Ecto neural progenitor cell (in vitro differentiated cells): ENCODE measurements at places on chromosomes 7 and 10.

- no peak for DNase-seq
Measured at GRCh38 chr10:129047600-129047999, 419.4 kb upstream of the MGMT start.

DNA sequence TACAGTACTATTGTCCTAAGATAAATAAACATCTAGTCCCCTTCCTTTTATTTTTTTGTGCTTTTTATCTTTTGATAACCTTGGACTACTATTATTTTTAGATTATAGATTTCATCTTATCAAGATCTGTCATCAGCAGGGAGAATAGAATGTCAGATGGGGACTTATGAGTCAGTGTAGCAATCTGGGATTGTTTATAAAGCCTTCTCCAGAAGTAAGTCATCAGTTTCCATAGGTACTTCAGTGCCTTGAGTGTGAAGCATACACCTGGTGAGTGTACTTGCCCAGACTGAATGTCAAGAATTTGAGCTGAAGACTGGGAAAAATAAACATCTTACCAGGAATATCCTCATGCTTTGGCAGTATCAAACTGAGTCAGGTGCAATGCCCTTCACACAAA, 2.1 kb downstream of the CASD1 start:
- DNase-seq = no peak

GRCh38 chr7:17626235-17626634, 314.1 kb downstream of the SNX13 start:
- DNase-seq = no peak

DNA sequence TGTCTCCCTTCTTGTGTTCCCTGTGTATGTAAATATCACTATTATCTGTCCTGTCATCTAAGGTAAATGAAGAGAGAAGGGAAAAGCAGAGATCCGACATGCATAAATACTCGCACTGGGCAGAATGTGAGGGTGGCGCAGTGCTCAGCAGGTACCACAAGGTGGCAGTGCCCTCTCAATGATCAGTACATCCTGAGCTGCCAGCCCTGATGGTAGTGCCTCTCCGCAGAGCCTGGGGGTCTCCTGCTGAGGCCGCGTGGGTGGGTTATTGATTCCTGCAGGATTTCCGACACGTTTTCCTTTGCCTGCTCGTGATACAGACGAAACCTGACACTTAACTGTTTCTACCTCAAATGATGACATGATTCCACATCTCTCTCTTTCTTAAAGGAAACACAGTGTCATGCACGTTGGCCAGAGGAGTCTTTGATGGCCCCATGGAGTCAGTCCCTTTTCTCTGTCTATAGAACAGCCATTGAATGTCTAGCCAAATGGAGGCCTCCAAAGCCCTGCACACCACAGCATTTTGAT, 19.8 kb downstream of the RGR start:
- DNase-seq = peak; percentile 81

DNA sequence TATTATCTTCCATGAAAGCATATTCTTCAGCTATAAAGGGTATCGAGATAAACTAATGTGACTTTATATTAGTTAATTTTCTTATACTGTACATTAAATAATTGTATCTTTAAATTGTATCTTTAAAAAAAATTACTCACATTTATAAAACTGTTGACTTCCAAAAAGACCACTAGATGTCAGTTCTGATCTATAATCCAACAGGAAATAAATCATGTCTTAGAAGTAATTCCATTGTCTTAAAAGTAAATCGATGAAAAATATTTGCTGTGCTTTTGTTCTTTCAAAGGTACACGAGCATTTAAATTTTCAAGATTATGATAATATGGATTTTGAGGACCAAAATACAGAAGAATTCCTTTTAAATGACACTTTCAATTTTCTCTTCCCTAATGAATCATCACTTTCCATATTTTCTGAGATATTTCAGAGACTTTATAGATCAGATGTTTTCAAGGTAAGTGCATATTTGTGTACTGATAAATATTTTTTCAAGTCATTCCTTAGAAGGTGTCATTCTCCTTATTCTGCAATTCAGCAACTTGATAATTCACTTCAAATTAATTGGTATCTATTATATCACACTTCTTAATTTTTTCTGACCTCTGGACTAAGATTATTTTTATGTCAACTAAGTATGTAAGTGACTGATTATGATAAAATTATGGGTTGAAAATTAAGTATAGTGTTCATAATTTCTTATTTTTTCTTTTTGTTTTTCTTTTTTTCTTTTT, 138.5 kb downstream of the CPED1 start:
- DNase-seq = no peak

- no peak for DNase-seq
Measured at GRCh38 chr7:153496257-153496656, 555.9 kb upstream of the DPP6 start.

DNA sequence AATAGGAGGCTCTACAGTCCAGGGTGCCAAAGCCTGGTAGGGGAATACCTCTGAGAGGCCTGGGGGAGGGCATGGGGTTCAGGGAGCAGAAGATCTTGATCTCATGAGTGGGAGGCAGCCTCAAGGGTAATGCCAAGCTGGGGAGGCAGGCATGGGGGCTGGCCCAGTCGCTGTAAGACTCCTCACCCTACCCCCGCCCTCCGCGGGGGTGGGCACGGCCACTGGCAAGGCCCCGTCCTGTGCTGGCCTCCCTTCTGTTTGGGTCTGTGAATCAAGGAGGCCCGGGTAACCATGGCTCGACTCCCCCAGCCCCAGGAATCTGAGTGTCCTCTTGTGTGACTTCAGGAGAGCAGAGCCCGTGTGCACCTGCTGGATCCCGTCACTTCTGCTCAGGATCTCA, 473.9 kb downstream of the PLXNA4 start:
- DNase-seq = no peak

- DNase-seq = no peak
Measured at GRCh38 chr7:4739528-4739992, 35.9 kb upstream of the AP5Z1 start.

GRCh38 chr10:127194111-127194510, 2.3 kb downstream of the INSYN2A start:
- DNase-seq = no peak

GRCh38 chr10:128405450-128405849, 279.2 kb upstream of the MKI67 start:
- no peak for DNase-seq
